HCEC 1CT (cell line): ENCODE measurements at places on chromosomes 2 and 18.

GRCh38 chr18:59917422-59917821 is 17.6 kb downstream of the PMAIP1 start:
- peak; percentile 67 for DNase-seq

DNA sequence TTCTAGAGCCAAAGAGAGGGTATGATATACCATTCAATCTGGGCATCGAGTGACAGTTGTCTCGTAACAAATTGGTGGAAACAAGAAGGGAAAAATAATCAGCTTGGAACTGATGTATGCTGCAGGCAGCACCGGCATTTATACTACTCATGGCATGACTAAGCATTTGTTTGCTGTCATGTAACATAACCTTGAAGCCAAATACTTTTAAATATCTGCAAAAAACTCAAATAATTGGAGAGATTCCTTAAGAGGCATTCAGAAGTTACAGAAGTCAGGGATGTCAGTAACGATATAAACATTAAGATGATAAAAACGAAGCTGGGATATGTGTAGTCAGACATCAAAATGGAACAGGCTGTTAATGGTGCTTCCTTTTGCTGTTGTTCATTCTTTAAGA is 157.3 kb upstream of the MMADHC start:
- peak; percentile 64 for DNase-seq

DNA sequence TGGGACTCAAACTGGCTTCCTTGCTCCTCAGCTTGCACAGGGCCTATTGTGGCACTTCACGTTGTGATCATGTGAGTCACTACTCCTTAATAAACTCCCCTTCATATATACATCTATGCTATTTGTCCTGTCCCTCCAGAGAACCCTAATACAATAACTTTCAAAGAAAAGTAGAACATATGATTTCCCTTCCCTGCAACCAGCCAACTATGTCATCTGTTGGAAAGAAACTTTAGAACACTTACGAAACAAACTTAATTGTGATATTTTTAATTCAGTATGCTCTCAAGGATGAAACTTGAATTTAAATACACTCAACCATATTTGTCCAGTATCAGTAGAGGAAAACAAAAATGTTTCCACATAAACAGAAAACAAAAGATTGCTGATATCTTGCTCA is 84.4 kb downstream of the DYM start:
- DNase-seq: no peak

DNA sequence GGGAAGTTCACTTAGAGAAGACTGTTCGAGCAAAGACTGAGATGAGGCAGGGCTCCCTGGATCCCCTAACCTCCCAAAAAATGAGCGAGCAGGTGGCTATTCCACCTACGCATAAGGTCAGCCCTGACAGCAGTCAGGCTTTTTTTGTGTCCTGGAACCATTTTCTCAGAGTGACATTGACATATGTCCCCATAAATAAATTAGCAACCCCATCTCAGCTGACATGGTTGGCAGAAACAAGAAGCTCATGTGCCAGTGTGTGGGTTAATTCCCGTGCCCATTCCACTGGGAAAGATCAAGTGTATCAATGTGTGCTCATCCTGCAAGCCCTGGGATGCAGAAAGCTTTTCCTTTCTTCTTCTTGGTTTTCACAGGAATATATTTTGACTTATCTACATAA is 740.4 kb upstream of the CELF4 start:
- DNase-seq: no peak

DNA sequence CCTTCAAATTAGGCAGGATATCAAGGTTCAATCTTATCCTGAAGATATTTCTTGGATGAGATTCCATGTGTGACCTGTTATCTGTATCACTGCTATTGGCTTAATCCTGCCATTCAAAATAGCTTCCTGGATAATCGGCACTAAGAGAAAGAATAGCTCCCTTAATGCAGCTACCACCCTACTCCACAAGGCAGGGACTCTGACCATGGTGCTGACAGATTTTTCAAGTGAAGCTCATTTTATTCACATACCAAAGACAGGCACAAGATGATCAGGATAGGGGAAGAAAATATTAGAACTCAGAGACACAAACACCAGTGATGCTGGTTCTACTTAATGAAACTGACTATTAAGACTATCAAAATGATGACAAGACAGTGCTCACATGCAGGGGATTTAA is 74.9 kb downstream of the ORC4 start:
- DNase-seq: no peak

DNA sequence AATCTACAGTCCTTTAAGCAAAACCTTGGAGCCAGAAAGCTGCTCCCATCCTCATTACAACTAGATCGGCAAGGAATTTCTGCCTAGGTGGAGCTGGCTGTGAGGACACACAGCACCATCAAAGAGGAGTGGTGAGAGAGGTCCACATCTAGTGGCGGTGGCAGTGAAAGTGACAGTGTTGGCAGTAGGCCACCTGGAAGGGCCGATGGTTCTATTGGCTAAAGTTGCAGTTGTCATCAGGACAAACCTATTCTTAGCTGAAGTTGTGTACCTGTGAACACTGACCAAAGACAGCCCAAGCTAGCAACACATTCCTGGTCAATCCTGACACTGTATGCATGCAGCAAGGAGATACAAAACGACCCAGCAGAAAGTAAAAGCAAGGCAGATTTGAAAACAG is 218.1 kb upstream of the CHAC2 start:
- DNase-seq: no peak

GRCh38 chr2:138722316-138722715 is 57.9 kb downstream of the NXPH2 start:
- DNase-seq: no peak

GRCh38 chr2:175840256-175840655 is 161.8 kb downstream of the LNPK start:
- DNase-seq: no peak

- no peak for DNase-seq
These were observed 55.8 kb downstream of the TTC32 start for GRCh38 chr2:19846030-19846429.

- DNase-seq: no peak
These were observed 112.0 kb downstream of the MBP start for GRCh38 chr18:77020561-77020960.
